ENCODE measurements at places on chromosomes 3 and 15.

- no peak for DNase-seq
Observed at GRCh38 chr3:174270841-174271240, 588.3 kb upstream of the NAALADL2 start.

DNA sequence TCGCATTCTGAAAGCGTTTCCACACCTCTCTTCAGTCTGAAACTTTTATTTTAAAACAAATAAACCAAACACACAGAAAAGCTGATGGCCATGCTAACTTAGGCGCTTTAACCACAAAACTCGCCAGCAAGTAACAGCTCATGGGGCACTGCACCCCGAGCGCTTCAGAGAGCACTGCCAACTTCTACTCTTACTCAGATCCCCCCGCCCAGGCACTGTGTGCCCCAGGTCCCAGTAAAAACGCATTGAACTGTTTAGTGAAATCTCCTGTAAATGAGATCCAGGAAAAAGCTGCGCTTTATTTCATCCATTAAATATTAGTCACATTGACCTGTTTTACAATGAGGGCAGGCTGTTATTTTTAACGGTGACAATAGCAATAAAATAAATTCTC is 99.7 kb downstream of the LRIG1 start:
- no peak for DNase-seq

- no peak for DNase-seq
Observed at GRCh38 chr3:82505079-82505756, 743.8 kb upstream of the GBE1 start.

GRCh38 chr15:67818464-67818863 is 6.8 kb upstream of the SKOR1 start:
- DNase-seq, result no peak

GRCh38 chr3:71189480-71189879 is 394.0 kb downstream of the FOXP1 start:
- DNase-seq, result no peak

DNA sequence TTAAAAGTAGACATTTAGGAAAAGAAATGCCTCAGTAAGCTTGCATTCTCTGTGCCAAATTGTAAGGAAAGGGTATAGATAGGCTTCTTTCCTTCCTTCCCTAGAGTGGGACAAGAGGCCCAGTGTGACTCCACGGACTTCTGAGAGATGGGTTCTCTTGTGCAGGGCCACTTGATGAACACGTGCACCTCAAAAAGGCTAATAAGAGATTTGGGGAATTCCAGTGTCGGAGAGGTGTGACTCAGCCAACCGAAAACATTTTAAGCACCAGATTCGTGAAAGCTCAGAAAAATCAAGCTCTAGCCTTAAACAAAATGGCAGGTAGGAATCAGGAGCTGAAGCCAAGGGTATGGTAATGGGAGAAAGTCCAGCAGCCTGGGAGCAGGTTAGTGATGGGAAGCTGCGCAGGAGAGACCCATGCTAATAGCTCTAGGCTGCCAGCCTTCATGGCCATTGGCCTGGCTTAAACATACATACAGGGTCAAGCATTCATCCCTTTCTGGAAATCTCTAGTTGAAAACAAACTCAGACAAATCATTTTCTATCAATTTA is 56.2 kb downstream of the SV2B start:
- DNase-seq, result no peak

DNA sequence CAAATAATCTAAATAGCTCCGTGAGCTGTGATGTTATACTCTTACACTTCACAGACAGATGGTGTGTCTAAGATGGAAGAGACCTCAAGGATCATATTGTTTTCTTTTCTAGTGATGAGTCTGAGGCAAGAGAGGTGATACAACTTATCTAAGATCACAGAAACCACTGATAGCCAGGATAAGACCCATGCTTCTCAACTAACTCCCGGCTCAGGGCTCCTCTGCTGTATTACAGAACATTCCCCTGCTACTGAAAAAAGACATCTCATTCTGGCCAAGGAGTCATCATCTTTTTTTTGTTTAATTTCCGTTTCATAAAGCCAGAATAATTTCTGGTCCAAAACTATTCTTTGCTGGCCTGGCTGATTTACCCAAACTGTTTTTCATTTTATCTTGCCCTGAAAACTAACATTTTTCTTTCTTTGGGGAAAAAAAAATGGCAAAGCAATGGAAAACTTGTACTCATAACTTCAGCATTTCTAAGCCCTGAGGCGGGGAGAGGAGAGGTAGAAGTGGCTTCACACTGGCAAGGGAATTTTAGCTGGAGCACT is 46.9 kb upstream of the GAP43 start:
- no peak for DNase-seq

GRCh38 chr3:29747991-29748390 is 467.1 kb downstream of the RBMS3 start:
- no peak for DNase-seq

DNA sequence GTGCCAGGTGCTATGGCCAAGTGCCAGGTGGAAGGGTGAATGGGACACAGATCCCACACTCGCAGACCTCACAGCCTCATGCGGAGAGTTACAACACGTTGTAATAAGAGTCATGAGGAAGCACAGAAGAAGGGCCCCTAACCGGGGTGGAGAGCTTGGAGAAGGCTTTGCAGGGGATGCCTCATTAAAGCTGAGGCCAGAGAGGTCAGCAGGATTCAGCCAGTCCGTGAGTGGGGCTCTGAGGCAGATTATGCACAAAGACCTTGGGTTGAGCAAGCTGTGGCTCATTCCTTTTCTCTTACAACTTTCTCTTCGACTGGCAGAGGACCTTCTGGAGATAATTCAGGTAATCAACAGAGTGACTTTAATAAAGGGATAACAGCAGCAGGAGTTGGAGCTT is 65.3 kb upstream of the SNRK start:
- DNase-seq, result no peak

- DNase-seq, result no peak
Observed at GRCh38 chr15:51796847-51797401, 32.5 kb upstream of the TMOD3 start.

GRCh38 chr3:42500909-42501308 is 1.5 kb upstream of the VIPR1 start:
- no peak for DNase-seq
